ENCODE measurements at places on chromosomes 16 and 17. TPM values are rescaled to one million over a fixed set of nuclear protein-coding genes. Genes with fewer than 3 reads are reported as not detected.

- H3K27me3 ChIP-seq: no peaks in the 10 kb centered on the region
- no peak for DNase-seq
- no peak overlapping the region for H3K27ac ChIP-seq
- no peak overlapping the region for H3K4me3 ChIP-seq
- no peaks in the 10 kb centered on the region for H3K36me3 ChIP-seq
- no peaks in the 10 kb centered on the region for H3K4me1 ChIP-seq
Observed at GRCh38 chr17:3558603-3559269, 1.1 kb upstream of the TRPV3 start.

GRCh38 chr16:17154981-17155380 lies 315.8 kb downstream of the XYLT1 start:
- H3K27ac ChIP-seq: no peak overlapping the region
- no peaks in the 10 kb centered on the region for H3K4me1 ChIP-seq
- DNase-seq: no peak

DNA sequence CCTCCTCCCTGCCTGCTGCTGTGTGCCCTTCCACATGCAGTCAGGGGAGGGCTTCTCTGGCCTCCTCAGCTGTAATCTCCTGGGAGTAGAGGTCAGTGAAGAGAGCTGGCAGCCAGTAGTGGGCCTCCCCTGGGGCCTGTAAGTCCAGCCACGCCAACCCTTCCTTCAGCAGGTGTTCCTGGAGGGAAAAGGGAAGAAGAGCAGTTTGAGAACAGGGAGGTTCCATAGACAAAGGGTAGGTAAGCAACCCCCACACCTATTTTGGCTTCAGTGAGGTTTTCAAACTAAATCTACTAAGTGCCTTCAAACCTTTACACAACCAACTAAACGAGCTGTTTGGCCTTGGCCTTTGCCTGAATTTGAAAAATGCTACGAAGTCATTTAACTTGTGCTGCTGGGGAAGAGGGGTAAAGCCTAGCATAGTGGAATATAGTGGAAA lies 14.2 kb downstream of the SNF8 start:
- DNase-seq: no peak
- no peak overlapping the region for H3K4me3 ChIP-seq
- H3K27me3 ChIP-seq: no peaks in the 10 kb centered on the region
- peaks cover 94% of the 10 kb centered on the region for H3K36me3 ChIP-seq
- H3K4me1 ChIP-seq: peaks cover 4% of the 10 kb centered on the region

The CCL18 gene
- not detected for total RNA-seq

The EPN3 gene
- not detected for total RNA-seq

All from A673 (cell line).